ENCODE measurements at places on chromosomes 16 and 17. TPM values are rescaled to one million over a fixed set of nuclear protein-coding genes. Genes with fewer than 3 reads are reported as not detected.

- DNase-seq: no peak
Observed at GRCh38 chr17:63752707-63753106, 11.1 kb upstream of the STRADA start.

DNA sequence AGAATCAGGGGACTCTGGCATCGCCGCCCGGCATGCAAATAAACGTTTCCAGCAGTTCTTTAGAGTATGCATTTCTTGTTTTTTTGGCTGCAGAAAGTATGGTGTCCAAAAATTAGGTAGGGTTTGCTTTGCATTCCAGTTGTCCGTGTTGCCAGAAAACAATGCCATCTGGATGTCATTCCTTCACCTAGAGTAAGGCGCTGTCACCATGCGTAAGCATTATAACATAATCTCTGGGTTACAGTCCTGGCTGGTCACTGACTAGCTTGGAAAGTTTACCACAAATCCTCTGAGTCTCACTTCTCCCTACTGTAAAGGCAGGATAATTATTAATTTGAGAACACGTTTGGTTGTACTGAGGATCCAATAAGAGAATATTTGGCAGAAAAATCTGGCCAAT, 457.7 kb downstream of the XYLT1 start:
- DNase-seq: no peak

Gene C16orf54
- 250 TPM for total RNA-seq

Gene C1QTNF8
- not detected for total RNA-seq

Measured in CD4-positive, alpha-beta T cell (primary cell).